GM12891 (cell line): ENCODE measurements at places on chromosomes 2 and 18.

DNA sequence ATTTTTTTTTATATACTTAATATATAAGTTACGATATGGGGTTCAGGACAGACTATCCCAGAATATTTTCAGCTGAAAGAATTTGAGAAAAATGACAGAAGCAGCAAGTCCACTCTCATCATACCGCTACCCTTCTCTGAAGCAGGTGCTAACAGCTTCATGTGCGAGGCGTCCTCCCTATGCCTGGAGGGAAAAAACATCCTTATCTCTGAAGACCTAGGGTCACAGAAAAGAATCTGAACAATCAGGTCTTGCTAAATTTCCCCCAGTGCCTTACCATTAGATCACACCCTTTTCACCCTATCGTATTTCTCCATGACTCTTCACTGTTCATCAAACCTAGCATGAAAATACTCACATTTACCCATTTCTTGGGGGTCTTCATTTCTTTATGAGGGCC lies 51.9 kb upstream of the CREB1 start:
- no peak for DNase-seq

DNA sequence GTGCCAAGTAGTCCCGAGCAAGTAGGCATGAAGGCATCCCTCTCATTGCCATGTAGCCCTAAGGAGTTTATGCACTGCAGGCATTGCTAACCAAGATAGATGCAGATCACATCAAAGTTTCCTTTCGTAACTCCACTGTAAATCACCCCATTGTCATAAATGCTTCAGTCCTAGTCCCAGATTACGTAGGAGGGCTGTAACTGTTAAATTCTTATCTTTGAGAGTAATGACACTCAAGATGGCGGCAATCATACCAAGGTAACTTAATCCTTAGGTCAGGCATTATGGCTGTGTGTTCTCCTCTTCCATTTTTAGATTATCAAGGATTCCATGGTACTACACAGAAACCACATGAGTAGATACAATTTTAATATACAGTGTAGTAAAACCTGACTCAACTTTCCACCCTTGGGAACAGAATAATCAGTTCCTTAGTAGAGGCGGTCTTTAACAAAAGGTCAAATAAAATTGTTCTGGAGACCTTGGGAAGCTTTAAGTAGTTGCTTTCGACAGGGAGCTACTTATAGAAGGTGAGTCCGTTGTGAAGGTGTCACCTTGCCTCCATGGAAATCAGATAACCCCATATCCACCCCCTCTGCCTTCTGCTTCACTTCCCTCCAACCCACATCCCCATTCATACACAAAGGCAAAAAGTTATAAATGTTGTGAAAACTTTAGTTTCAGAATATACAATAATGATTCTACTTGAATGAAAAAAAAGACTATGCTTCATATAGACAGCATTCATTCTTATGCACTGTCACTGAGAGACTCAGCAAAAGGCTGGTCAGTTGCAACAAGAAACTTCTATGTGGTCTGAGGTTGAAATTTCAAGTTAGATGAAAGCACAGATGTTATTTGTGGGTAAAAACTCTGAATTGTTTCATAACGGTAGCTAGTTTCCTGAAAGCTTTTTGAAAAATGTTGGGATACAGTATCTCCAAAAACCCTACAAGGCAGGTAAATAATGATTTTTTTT lies 64.8 kb upstream of the GALNT5 start:
- no peak for DNase-seq

DNA sequence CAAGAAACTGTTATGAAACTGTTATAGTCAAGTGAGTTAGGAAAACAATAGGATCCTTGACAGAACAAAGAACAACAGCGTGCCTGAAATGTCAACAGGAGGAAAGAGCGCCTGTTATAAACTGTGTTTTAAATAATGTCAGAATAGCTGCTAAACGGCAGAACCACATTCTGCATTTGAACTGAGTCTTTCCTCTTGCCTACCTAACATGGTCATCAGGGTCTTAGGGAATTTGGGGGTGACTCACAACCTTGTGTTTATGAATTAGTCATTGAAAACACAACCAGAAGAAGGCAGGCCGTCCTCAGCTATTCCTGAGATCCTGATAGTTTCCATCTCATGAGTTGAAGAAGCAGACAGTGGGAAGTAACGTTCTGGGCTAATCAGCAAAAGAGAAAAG lies 222.0 kb upstream of the FN1 start:
- no peak for DNase-seq

DNA sequence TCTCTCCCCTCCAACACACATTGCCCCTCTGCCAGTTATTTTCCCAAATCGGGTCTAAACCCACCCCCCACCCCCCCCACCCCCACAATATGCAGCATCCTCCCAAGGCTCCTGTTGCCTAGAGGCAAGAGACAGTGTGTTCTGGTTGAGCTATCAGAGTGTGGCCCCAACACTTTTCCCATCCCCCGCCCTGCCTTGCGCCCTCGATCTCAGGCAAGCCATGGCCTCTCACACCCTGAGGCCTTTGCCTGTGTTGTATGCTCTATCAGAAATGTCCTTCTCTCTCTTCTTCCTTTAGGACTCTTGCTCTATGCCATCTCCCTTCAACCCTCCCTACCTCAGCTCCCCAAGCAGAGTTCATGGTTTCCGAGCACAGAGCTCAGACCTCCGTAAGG lies 9.5 kb upstream of the GRHL1 start:
- no peak for DNase-seq

DNA sequence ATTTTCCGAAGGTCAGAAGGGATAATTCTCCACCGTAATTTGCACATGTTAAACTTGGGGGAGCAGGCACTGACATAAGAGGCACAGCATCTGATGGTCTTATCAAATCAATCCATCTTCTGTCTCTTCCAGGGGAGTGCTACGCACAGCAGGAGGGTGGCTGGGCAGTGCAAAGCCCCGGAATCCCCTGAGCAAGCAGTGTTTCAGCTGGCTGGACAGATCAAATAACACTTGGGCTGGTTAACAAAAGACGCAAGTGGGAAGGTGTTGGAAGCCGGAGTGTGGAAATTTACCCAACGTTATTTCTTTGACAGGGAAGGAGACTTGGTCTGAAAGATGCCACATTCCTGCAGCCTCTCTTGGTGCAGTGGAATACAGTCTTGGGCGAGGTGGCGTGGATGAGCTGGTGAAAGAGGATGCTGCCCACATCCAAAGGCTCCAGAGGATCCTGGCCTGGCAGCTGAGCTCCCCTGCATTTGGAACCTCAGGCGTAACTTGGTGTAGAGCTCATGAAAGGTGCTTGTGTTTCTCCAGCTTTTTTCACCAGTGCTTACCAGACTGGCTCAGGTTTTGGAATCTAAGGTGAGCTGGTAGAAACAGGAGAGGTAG lies 103.0 kb downstream of the MAPK4 start:
- no peak for DNase-seq

DNA sequence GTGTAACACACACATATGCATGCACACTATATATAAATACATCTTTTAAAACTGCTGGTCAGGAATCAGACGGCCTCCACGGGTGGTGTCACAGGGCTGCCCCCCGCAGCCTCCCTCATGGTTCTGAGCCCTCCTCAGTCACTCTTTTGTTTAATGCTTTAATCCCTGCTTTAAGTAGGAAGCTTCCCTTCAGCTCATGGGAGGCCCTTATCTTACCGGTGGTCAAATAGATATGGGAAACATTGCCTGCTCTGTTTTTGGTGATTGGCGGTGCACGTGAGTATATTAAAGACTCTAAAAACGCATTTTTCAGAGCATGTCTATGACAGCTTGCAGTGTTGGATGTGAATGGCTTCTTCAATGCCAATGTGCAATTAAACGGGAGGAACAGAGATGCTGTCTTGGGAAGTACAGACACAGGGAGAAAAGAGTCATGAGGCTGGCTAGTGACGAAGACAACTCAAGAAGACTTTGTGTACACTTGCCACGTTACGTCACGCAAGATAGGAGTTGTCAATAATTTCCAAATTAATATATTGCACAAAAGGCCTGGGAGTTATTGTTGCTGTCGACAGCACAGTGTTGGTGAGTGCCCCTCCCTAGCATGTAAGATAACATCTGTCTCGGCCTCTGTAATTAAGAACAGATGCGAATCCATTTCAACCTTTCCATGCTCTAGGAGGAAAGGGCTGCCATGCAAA lies 23.3 kb downstream of the GNLY start:
- no peak for DNase-seq

DNA sequence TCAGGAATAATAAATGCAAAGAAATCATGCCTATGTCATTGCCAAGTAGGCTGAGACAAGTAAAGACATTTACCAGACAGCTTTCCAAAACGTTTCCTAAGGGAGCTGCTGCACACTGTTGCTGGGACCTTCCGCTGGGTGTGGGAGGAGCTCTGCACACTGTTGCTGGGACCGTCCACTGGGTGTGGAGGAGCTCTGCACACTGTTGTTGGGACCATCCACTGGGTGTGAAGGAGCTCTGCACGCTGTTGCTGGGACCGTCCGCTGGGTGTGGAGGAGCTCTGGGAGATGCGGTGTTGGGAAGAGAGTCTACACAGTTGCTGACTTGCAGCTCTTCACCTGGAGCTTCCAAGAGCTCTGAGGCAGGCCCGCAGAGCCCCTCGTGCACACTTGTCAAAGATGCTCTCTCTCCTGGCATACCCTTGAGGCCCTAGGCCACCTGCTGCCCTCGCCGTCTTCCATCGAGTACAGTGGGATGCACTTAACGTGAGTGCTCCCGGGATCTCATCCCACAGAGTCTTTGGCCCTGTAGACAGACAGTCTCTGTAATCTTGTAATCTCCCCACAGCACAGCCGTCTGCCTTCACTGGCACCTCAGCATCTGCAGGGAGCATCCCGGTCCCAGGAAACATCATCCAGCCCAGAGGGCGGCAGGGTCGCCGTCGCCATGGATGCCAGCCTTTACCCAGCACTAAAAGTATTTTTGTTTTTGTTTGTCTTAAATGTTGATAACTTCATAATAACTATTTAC lies 51.4 kb downstream of the TRAPPC12 start:
- DNase-seq: no peak

GRCh38 chr2:1360144-1360543 lies 53.1 kb upstream of the TPO start:
- DNase-seq: no peak

GRCh38 chr2:191927319-191927867 lies 80.5 kb upstream of the CAVIN2 start:
- no peak for DNase-seq

GRCh38 chr18:58392324-58393000 lies 236.4 kb downstream of the ALPK2 start:
- DNase-seq: no peak

DNA sequence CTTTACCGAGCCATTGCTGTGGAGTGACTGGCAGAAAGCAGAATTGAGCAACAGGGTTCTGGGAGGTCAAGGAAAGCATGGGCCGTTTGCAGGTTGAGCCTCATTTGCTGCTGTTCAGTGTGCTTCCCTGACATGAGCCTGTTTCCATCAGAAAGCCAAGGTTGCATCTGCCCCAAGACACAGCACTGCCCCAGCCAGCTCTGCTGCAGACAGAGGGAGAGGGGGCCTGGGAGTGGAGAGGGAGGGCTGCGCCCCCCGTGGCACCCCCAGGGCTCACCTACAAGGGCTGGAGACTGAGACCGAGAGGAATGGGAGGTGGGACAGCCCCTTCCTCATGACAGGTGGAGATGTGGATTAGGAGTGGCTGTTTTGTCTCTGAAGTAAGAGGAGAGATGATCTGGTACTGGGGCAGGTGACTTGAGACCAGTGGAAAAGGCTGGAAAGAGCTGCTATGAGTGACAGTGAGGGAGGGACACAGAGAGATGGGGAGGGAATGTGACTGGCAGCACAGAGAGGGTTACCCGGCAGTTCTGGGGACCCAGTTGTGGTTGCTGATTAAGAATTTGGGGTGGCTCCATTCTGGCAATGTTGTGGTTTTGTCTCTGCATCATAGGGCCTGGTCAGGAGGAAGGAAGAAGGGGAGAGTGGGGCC lies 218.0 kb downstream of the DYSF start:
- DNase-seq: no peak
